DMS79 treated with DMSO at 0.1 percent for 48 hours (cell line): ENCODE measurements at places on chromosomes 7 and 10.

DNA sequence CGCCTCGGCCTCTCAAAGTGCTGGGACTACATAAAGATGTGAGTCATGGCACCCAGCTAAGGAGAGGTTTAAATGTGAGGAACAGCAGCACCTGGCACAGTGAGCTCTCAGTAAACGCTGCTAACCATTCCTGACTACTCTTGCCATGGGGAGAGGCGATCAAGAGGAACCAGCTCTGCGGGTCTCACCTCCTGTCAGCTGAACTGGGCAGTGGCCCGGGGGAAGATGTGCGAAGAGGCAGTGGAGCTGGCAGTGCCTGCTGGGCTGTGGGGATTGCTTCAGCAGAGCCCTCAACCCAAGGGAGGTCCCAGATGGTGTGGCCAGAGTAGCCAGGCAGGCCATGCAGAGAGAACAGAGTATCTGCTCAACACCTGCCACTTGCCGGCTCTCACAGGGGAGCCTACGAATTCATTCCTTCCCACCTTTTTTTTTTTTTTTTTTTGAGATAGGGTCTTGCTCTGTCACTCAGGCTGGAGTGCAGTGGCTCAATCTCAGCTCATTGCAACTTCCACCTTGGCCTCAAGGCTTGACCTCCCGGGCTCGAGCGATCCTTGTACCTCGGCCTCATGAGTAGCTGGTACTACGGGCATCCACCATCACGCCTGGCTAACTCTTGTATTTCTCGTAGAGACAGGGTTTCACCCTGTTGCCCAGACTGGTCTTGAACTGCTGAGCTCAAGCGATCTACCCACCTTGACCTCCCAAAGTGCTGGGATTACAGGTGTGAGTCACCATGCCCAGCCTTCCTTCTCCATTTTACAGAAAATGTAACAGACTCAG, 6.8 kb downstream of the POLM start:
- no peak for DNase-seq

GRCh38 chr7:108839076-108839475, 269.4 kb downstream of the DNAJB9 start:
- no peak for DNase-seq

DNA sequence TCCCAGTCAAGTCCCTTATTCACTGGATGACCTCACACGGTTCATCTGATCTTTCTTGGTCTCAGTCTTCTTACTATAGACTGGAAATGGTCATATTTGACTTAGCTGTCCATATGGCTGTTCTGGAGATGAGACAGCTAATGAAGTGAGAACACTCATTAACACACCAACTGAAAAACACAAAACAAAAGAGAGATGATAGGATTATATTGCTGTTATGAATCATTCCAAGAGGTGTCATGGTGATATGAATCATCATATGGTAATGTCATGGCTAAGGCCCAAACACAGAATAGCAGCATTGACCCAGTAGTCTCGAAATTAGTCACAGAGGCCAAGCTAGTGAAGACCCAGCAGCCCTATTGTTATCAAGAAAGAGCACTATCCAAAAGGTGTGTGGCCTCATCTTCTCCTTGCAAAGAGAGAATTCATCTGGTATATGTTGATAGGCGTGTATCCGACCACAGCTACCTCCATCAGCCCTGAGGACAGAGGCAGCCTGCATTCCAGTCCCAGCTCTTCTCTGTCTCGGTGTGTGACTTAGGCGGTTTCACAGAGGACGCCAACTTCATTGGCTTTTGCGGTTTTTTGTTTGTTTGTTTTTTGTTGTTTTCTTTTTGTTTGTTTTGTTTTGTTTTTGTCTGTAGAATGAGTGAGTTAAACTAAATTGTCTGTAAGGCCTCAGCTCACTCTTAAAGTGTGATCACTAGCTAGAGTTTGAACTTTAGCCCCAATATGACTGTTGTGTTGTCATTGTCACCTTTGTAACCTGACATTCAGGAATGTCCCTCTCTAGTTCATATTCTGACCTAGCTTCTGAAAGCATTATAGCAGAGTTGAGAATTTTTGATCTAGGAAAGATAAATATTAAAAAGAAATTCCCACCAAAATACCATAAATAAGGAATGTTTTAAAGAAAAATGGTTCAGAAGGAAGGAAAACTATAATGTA, 97.4 kb upstream of the PDCD4 start:
- no peak for DNase-seq

- DNase-seq: no peak
These were observed 352.5 kb upstream of the MGMT start for GRCh38 chr10:129114588-129114987.

- no peak for DNase-seq
These were observed 654.9 kb downstream of the KCNMA1 start for GRCh38 chr10:76982671-76983070.

DNA sequence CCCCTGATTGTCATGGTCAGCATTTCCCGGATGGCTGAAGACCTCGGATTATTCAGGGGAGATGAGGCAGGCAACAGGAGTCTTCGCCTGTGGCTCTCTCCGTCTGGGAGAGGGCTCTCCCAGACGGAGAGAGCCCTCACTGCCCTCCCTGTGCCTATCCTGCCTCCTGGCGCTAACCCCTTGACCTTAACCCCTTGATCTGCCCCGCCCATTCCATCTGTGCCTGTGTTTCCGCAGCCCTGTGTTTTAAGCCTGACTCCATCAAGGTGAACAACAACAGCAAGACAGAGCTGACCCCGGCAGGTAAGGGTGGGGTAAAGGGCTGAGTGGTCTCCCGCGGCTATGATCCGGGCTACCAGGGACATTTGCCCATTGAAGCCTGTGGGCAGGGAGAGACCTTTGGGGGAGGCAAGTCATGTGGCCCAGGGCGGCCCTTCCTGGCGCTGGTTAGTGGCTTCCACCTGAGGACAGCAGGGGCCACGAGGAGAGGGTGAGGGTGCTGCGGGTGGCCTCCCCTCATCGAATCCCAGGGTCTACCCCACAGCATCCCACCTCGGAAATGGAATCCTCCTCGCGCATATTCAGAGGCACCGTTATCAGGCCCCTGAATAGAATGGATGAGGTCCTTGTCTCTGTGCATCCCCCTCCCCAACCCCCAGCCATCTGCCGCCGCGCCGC, 4.2 kb upstream of the MUC12 start:
- no peak for DNase-seq

DNA sequence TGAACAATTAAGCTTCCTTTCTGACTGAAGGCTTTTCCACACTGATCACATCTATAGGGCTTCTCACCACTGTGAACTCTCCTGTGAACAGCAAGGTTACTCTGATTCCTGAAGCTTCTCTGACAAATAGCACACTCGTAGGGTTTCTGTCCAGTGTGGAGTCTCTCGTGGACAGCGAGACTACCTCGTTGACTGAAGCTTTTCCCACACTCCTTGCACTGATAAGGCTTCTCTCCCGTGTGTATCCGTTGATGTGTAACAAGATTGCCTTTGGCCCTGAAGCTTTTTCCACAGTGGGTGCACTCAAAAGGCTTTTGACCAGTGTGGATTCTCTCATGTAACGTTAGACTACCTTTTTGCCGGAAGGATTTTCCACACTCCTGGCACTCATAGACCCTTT, 4.4 kb downstream of the ZNF32 start:
- DNase-seq: no peak

GRCh38 chr10:59126991-59127390, 49.5 kb upstream of the PHYHIPL start:
- no peak for DNase-seq

DNA sequence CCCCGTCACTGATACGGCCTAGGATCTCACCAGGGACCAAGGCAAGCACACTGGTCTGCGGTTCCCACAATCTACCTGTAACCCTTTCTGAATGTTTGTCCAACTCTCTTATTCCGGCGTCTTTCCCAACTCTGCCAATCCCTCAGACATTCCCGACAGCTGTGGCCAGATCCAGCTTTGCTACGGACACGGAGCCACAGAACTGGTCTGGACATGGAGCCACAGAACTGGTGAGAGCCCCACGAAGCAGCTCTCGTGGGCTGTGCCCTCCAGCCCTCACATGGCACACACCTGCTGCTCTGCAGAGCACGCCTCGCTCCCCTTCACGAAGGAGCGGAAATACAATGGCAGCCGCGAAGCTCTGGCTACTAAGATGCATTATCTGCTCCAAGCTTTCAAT, 376.8 kb downstream of the DNAJB6 start:
- DNase-seq: no peak
